Muscle of arm (tissue), 14 donors: ENCODE measurements at places on chromosomes 6 and 20.

- no peak for DNase-seq
Observed at GRCh38 chr6:88105741-88106340, 58.2 kb downstream of the SPACA1 start.

DNA sequence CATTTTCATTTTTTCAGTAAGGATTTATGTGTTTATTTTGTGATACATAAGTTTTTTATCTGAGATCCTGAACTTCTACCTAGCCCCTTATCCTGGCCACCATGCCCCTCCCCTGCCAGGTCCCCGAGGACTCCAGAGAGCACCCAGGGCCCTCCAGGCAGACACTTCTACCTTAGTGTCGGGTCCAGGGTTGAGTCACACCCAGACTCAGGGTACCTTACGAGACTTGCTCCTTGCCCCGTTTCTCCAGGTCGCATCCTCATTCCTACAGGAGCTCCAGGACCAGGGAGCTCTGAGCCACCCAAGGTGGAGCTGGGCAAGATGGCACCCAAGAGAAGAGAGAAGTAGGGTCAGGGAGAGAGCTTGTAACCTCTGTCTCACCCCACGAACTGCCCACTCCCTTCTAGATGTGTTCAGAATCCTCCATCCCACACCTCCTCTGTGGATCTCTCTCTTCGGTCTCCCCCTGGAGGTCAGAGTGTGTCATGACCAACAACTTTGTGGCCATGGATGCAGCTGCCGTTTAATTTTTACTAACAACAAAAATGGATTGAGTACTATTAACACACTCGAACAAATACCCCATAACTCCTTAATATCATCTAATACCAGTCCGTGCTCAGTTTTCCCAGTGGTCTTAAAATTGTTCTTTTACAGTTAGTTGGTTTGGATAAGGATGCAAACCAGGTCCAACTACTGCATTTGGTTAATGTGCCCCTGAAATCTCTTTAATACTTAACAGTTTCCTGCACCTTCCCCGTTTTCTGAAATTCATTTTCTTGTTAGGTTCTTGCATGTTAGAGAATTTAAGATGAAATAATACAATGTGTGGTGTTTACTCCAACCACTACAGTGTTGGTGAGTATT lies 130.6 kb upstream of the INSM1 start:
- DNase-seq = peak; percentile 26

GRCh38 chr6:44805238-44805846 lies 417.8 kb downstream of the CDC5L start:
- DNase-seq = peak; percentile 62

GRCh38 chr6:107110200-107110599 lies 5.1 kb downstream of the BEND3 start:
- DNase-seq = no peak

DNA sequence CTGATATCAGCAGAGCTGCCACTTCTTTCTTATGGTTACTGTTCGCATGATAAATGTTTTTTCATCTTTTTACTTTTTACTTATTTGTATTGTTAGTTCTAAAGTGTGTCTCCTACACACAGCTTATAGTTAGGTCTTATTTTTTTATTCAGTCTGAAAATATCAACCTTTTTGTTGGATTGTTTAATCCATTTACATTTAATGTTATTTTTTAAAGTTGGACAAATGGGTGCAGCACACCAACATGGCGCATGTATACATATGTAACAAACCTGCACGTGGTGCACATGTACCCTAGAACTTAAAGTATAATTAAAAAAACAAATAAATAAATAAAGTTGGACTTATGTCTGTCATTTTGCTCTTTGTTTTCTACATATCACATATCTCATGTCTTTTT lies 40.3 kb upstream of the FOXC1 start:
- no peak for DNase-seq

- DNase-seq = no peak
Observed at GRCh38 chr6:37285861-37286311, 27.9 kb upstream of the TMEM217 start.

DNA sequence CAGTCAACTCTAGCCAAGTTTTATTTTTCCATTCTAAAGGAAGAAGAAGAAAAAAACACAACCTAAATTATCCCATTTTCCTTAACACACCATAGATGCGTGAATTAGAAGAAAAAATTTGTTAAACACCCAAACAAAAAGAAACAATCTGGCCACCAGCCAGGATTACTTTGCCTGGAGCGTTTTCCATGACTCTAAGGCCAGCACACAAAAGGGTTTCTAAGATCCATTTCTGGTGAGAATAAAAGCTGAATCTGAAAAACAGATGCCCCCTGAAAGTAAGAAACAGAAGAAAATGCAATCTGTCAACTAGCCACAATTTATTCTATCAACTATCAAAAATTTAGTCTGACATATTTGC lies 267.2 kb upstream of the SULF2 start:
- peak; percentile 45 for DNase-seq

DNA sequence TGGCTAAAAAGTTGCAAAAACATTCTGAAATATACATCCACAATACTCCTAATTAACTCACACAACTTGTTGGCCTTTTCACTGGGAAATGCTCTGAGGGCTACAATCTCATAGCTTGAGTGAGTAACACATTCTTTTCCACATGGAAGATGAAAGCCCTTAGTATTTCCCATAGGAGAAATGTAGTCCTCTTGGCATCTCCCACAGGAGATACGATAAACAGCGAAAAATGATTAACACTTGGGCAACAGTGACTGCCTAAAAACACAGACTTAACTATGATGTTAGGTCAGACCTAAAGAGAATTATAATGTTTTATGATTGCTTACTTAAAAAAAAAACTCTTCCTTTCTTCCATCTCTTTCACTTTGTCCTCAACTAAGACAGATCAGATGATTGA lies 9.0 kb downstream of the MYLK4 start:
- DNase-seq = no peak

DNA sequence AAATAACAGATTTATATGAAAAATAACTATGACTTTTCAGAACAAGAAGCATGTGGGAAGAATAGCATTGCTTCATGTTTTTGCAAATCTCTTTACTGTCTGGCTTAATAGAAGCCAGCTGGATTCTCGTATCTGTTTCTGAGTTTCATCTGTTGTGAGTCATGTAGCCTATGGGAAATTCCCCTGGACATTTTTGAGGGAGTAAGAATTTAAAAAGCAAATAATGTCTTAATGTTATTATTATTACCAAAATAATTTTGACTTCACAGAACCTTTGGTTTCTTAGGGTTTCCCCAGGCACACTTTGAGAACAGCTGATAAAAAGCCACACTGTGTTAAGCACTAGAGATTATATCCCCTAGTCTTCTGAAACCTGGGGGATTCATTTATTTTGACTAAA lies 75.8 kb downstream of the SYCP2L start:
- DNase-seq = peak; percentile 22

DNA sequence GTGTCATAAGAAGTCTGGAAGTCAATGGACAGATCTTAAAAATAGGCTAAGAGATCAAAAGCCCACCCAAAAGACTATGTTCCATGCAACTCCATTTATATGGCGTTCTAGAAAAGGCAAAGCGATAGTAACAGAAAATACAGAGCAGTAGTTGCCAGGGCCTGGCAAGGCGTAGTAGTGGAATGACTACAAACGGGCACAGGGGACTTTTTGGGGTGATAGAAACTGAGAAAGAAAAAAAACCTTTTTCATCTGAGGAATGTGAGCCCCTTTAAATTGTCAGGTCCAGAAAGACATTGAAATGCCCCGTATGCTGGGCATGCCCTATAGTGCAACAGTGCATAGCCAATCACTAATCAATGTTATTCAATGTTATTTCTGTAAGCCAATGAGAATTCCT lies 47.2 kb upstream of the FAM50B start:
- no peak for DNase-seq

GRCh38 chr6:89387516-89388201 lies 24.4 kb downstream of the RRAGD start:
- no peak for DNase-seq

GRCh38 chr20:43941476-43942200 lies 27.0 kb downstream of the TOX2 start:
- DNase-seq = no peak

GRCh38 chr20:18585134-18585533 lies 2.7 kb upstream of the DTD1 start:
- no peak for DNase-seq

GRCh38 chr6:139536751-139537617 lies 162.5 kb upstream of the CITED2 start:
- DNase-seq = no peak

- DNase-seq = no peak
Observed at GRCh38 chr6:42762426-42762859, 16.5 kb upstream of the TBCC start.

DNA sequence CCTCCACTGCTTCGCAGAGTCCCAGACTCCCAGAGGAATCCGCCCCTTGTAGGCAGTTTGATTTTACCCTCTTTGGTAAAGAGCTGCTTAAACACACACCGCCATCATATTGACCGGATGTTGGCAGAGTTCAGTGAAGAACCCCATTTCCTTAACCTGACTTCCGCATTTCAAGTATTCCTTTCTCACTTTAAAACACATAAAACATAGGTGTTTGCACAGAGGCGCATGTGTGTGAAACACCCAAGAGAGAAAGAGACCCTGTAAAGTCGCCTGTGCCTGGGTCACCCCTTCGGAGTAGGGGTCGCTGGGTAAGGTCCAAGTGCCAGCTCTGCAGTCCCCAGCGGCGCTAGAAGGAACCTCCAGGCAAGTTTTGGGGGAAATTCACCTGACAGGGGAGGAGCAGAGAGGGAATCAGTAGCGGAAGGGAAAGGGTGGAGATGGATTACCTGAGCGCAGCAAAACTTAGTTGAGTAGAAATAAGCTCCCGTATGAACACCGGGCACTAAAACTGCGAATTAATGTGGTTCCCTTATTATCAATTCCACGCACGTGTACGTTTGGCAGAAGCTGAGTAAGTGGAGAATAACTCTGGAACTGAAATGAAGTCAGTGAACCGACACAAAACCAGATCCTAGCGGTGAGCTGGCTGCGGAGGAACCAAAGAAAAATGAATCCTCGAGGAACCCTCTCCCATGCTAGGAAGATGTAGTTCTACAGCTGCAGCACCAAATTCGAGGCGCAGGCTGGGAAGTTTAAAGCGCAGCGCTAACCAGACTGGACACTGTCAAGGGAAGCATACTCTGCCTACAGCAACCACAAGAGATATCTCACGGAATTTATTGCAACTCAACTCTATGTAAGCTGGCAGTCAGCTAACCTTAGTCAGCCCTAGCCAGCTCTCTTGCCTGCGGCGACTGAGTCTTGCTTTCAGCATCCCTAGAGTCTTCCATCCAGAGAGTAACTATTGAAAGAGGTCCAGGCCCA lies 3.5 kb upstream of the HTR1B start:
- no peak for DNase-seq

GRCh38 chr20:58626051-58626450 lies 25.0 kb upstream of the STX16 start:
- DNase-seq = no peak

- DNase-seq = no peak
Observed at GRCh38 chr20:61997372-61997771, 68.3 kb downstream of the TAF4 start.

DNA sequence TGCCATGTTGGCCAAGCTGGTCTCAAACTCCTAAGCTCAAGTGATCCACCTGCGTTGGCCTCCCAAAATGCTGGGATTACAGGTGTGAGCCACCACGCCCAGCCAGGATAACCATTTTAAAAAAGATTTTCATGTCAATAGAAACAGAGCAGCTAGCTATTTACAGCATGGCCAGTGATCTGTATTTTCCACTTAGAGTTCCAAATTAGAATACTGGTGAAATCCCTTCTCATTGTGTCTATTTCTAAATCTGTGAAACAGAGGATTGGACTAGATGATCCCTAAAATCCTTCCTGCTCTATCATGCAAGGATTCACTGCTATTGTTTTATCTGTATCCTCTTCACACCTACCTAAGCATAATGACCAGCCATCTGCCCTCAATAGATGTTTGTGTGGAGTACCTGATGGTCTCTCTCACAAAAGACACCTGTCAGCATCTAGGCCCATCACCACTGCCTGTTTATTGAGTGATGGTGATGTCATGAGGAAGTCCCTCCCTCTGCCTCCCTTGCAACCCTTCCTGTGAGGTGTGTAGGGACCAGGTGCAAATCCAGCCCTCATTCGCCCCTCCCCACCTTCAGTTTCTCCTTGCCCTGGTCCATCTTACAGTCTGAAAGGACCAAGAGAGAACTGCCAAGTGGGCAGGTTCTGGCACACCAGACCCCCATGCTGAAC lies 26.5 kb upstream of the SMIM29 start:
- no peak for DNase-seq

- no peak for DNase-seq
Observed at GRCh38 chr20:22525821-22526220, 58.6 kb downstream of the FOXA2 start.

GRCh38 chr6:21070620-21071019 lies 522.9 kb upstream of the SOX4 start:
- no peak for DNase-seq

- no peak for DNase-seq
Observed at GRCh38 chr20:1671891-1672669, 14.5 kb upstream of the SIRPG start.

- DNase-seq = no peak
Observed at GRCh38 chr6:30940361-30940986, at the start of gene MUCL3. Gene MUCL3, plus strand, starts transcription at chr6:30940973. Its CDS starts 27 bp downstream, at chr6:30941000.

DNA sequence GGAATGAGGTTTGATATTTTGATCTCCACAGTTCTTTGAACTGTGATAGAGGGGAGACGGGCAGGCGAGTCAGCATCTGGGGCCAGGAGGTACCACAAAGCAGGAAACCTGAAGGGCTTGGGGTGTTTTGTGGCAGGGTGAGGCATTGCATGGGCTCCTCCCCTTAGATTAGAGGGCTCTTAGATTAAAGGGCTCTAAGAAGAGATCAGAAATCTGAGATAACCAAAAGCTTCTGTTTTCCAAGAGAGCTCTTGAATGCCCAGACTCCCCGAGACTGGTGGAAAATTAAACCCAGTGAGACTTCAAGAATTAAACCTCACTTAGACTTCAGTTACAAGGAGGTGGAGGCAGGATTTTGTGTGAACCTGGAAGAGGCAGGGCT lies 2.4 kb upstream of the GPX5 start:
- no peak for DNase-seq

- DNase-seq = no peak
Observed at GRCh38 chr20:13131688-13132087, 89.4 kb upstream of the ISM1 start.

GRCh38 chr20:44033344-44033743 lies 118.7 kb downstream of the TOX2 start:
- DNase-seq = no peak

DNA sequence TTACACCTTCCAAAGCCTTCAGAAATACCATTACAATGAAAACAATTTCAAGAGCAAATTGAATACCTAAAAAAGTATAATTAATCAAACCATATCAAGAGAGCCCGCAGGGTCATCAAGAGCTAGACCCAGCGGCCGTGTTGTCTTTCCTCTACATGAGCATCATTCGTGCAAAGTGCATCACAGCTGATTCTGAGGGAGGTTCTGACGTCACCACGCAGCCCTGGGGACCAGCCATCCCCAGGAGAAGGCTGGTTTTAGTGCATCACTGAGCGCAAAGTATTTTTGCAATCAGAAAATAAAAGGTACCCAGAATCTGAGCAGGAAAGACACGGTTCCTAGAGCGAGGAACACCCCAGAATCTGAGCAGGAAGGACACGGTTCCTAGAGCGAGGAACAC lies 371.4 kb downstream of the CDH4 start:
- no peak for DNase-seq
